ENCODE measurements at places on chromosomes 7 and 10. TPM values are rescaled to one million over a fixed set of nuclear protein-coding genes. Genes with fewer than 3 reads are reported as not detected.

Gene KEL
- 181 TPM for polyA plus RNA-seq

DNA sequence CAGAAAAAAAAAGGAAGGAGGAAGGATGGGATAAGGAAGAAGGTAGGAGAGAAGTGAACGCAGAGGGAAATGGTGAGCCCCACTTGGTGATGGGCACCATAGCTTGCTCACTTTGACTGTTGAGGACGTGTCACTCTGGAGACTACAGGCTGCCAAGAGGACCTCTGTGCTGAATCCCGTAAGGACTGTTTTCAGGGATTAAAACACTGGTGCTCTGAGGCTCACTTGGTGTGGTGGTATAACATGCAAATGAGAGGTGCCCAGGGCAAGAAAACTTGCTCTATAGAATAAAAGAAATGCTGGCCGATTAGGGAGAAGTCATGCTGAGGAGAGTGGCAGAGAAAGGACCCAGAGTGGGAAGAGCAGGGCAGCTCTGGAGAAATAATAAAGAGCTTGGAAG is 5.3 kb upstream of the IL2RA start:
- H3K27me3 ChIP-seq, result peaks cover 10% of the 10 kb centered on the region
- H3K36me3 ChIP-seq, result no peaks in the 10 kb centered on the region
- H3K4me3 ChIP-seq, result no peak overlapping the region
- no peaks in the 10 kb centered on the region for H3K4me1 ChIP-seq
- no peak overlapping the region for H3K27ac ChIP-seq

Gene KNDC1
- polyA plus RNA-seq, result 18.8 TPM

Gene MUC12
- polyA plus RNA-seq, result 3.3 TPM

Gene DDC
- 213 TPM for polyA plus RNA-seq

DNA sequence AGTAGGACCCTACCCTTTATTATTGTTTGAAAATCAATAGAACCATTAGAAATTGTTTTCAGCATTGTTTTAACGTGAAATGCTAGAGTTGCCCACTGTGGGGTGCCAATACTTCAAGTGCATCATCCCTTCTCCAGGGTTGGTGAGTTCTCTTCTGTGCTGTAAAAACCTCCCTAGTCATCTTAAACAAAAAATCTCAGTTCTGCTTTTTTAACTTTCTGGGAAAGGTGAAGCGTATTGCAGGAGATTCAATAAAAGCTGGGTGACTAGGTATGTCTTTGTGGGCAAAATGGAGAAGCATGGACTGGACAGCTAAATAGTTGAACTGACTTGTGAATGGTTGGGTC is 699.1 kb downstream of the SUGCT start:
- no peak overlapping the region for H3K27ac ChIP-seq
- DNase-seq, result no peak
- H3K36me3 ChIP-seq, result no peaks in the 10 kb centered on the region
- no peak overlapping the region for H3K4me3 ChIP-seq
- no peaks in the 10 kb centered on the region for H3K27me3 ChIP-seq

All from large intestine (tissue), 12 donors.